Retina (tissue), 1 donor: ENCODE measurements at places on chromosomes 11 and 22.

DNA sequence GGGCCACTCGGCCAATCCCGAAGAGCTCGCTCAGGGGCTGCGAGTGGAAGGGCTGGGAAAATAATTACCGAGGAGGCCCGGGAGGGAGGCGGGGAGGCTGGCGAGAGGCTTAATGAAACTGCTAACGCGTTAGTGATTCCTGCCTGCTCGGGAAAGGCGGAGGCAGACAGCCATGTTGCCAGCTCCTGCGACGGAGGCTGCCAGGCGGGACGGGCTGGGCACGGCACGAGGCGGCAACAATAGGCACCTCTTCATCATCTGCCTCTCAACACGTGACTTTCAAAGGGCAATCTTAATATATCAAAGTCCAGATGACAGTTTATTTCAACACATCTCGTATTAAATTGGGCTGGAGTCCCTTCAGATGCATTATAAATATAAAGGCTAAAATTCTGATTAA, 68.0 kb upstream of the TCF20 start:
- DNase-seq, result no peak

DNA sequence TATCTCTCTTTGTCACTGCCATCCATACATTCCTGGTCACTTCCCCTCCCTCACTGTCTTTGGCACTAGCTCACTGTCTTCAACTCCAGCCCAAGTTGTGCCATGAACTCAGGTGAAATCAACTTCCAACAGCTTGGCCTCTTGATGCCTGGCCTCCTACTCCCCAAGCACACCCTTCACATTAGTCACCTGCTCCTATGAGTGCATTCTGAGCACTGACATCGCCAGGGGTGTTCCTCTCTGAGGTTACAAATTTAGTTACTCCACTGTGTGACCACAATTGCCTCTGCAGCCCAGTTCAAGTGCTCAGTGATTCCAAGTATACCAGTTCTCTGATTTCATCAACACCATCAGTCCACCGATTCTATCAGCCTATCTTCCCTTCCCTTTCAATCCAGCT, 10.8 kb downstream of the DRD2 start:
- no peak for DNase-seq

- peak; percentile 60 for DNase-seq
These were observed 1.0 kb downstream of the SMCO4 start for GRCh38 chr11:93541884-93542810.

DNA sequence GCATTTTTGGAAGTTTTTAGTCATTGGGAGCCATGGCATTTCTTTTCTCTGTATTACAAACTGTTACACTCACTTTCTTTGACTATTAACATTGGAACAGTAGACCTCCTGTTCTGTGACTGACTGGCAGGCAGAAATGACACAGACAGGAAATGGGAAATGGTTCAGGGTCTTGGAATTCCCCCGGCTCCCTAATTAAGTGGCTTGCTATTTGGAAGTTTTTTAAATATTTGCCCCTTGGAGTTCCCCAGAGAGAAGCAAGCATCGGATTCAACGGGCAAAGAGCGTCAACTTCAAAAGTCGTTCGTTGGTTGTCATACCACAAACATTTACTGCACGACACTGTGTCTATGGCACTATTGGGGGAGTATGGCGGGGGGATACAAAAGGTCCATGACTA, 1.1 kb upstream of the BIRC2 start:
- DNase-seq, result peak; percentile 2

GRCh38 chr22:39288135-39288898, 31.1 kb downstream of the RPL3 start:
- no peak for DNase-seq
